Dermis blood vessel endothelial cell (primary cell): ENCODE measurements at places on chromosomes 3 and 15.

- DNase-seq, result no peak
These were observed 36.9 kb downstream of the RHCG start for GRCh38 chr15:89459271-89460038.

GRCh38 chr15:68629519-68630210, 50.9 kb downstream of the CORO2B start:
- DNase-seq, result no peak

- DNase-seq, result no peak
These were observed 112.5 kb downstream of the SUCNR1 start for GRCh38 chr3:151985787-151986430.

DNA sequence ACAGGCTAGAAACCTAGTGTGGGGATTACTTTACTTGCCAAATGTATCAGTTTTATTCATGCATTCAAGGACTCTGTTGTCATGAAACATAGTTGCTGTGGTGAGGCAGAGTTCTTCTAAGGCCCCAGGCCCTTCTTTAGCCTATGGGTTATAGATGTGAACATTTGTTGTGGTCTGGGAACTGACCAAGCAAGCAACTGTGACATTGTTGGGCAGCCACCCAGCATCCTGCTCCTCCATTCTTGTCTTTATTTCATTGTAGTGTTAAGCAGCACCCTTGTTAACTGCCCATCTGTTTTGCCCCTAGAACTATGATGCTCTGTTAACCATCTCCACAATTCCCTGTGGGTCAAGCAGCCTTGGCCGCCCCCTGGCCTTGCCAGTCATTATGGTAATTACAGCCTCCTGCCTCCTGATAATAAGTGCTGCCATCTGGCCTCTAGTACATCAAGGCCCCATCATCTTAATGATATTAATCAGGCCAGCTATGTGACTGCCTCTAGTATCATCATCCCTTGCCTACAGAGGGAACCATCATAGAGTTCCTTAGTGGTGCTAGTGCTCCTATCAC, 12.2 kb upstream of the IFT57 start:
- DNase-seq, result no peak

GRCh38 chr3:172104471-172105072, 65.2 kb downstream of the FNDC3B start:
- peak; percentile 35 for DNase-seq

- peak; percentile 73 for DNase-seq
These were observed 82.6 kb downstream of the TGFBR2 start for GRCh38 chr3:30688776-30689641.

DNA sequence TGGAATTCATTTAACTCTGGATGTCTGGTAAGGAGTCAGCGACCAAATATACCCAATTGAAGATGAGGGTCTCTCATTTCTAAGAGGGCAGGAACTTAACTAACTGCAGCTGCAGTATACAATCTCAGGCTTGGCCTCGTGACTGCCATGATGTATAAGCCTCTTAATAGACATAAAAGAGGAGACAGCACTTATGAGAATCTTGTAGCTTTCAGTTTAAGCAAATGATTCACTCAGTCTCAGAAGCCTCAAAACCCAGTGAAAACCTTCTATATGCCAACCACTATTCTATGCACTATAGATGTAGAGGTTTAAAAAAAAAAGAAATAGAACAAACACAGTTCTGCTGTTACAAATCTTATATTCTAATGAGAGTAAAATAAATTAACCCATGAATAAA, 513.9 kb downstream of the TBL1XR1 start:
- no peak for DNase-seq

- no peak for DNase-seq
These were observed 413.9 kb upstream of the MDFIC2 start for GRCh38 chr3:70726096-70726938.

DNA sequence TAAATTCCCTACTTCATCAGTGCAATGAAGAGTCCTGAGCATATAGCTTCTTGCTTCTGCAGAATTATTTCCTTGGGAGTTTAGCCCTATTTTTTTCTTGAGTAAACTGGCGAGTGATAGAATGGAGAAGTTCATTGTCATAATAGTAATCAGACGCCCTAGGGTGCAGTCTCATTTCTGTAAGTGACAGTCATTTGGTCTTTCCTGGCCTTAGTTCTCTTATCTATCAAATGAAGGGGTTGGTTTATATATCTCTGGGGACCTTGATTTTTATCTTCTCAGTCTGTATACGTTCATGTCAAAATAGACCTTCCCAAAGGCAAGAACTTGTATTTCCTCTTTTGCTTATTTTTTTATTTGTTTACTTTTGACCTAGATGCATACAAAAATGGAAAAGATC, 9.9 kb upstream of the ALPK3 start:
- DNase-seq, result no peak

DNA sequence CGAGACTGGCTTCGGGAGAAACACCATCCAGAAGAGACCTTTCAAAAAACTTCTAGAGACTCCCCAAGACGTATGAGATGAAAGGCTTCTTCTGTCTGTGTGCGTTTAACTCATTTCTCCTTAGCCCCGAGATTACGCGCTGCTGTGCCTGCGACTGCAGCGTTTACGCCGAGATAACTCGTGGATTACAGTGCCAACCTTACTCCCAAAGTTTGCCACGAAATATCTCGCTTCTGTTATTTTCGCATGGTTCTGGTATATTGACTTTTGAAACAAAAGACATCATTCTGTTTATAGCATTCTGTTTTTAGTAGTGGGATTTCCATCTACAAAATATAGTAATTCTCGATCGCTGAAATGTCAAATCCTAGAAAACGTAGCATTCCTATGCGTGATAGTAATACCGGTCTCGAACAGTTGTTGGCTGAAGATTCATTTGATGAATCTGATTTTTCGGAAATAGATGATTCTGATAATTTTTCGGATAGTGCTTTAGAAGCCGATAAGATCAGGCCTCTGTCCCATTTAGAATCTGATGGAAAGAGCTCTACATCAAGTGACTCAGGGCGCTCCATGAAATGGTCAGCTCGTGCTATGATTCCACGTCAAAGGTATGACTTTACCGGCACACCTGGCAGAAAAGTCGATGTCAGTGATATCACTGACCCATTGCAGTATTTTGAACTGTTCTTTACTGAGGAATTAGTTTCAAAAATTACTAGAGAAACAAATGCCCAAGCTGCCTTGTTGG, 467 bp downstream of the PGBD4 start:
- DNase-seq, result no peak

- no peak for DNase-seq
These were observed 634 bp downstream of the MINDY2 start for GRCh38 chr15:58771621-58772250.

- no peak for DNase-seq
These were observed 81.1 kb upstream of the ROBO1 start for GRCh38 chr3:79848876-79849275.

DNA sequence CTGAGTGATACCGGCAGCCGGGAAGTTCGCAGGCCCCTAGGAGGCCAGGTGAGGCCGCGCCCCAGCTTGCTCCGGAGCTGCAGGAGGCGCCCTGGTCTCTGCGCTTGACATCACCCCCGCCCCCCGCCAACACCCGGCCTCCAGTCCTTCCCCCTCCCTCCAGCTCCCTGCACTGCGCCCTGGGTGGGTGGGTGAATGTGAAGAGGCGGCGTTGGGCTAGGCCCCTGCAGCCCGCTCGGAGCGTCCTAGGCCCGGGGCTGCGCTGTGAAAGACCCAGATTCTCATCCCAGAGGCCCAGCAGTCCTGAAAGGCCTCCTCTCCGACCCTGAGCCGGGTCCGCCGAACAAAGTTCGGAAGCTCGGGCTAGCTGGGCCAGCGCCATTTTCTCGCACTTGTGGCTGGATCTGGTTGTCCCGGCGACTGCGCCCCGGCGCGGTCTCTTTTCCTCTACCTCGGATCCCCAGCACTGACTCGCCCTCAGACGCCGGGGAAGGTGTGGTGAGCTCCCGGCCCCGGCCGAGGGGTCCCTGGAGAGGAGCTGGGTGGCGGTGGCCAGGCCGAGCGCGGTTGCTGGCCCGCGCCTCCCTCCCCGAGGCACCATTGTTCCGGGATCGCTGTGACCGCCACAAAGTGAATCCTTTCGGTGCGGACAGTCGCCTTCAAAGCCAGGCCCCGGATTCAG, 12.9 kb downstream of the ZIC4 start:
- DNase-seq, result no peak

- no peak for DNase-seq
These were observed 105.8 kb downstream of the CBLB start for GRCh38 chr3:105762749-105763658.

DNA sequence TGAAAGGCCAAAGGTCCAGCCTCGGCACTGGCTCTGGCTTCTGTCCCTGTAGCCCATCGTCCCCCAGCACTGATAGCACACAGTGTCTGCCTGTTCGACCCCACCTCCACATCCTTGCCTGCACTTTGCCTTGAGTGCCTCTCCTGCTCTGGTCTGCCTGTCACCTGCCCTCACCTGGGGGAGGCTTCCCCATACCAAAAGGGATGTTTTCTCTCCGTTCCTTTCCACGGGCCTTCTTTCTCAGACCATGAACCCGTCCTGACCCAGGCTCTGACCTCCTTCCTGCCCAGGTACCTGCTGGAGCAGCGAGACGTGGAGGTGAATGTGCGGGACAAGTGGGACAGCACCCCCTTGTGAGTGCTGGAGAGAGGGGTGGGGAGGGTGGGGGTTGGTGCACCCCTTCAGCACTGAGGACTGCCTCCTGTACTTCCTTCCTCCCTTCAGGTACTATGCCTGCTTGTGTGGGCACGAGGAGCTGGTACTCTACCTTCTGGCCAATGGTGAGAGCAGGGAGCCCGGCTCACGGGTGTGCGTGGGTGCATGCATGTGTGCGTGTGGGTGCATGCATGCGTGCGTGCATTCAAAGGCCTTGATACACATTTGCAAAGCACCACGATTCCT, 1.5 kb downstream of the ABTB1 start:
- no peak for DNase-seq

- no peak for DNase-seq
These were observed 171.8 kb downstream of the TMEM108 start for GRCh38 chr3:133209871-133210550.

DNA sequence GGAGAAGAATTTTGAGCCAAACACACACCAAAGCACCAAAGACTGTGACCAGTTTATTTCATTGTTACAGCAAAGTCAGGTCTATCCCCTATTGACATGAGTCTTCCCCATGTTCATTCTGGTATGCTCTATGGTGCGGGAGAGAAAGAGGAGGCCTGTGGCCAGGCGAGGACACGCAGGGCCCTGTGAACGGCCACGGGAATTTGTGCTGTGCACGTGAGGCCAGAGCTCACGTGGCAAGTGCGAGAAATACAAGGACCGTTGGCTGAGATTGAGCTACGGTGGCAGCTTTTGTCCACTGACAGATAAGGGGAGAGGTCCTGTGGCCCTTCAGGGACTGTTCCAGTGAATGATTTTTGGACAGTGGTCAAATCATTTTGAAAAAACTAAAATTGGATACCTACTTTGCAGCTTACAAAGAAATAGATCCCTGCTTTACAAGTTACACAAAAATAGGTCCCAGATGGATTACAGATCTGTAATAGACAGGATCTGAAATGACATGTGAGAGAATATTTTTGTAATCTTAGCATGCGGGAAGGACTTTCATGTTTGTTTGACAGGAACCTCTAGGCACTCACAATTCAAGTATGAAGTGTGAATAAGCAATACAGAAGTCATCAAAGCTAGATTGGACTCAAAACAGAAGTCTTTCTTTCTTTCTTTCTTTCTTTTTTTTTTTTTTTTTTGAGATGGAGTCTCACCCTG, 9.2 kb downstream of the ZSCAN2 start:
- DNase-seq, result no peak

DNA sequence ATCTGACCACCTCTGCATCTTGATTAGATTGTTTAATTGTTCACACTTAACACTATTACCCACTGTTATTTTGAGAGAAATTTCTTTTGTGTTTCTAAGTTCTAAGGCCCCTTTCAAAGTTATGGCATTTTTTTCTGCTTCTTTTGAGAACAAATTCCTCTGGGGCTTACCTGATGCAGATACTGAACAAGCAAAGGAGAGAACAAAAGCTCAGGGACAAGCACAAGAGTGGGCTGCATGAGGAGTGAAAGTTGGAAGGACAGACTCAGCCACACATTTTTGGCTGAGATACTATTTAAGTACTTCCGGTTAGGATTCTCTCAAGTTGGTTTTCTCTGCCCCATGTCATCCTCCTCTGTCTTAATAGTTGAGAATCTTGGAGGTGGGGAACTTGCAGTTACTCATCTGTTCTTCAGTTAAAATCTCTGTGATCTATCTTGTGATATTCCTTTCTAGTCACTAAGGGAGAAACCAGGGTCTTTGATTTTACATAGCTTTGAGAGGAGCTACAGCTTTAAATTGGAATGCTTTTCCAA, 54.7 kb downstream of the CMTM6 start:
- DNase-seq, result no peak

DNA sequence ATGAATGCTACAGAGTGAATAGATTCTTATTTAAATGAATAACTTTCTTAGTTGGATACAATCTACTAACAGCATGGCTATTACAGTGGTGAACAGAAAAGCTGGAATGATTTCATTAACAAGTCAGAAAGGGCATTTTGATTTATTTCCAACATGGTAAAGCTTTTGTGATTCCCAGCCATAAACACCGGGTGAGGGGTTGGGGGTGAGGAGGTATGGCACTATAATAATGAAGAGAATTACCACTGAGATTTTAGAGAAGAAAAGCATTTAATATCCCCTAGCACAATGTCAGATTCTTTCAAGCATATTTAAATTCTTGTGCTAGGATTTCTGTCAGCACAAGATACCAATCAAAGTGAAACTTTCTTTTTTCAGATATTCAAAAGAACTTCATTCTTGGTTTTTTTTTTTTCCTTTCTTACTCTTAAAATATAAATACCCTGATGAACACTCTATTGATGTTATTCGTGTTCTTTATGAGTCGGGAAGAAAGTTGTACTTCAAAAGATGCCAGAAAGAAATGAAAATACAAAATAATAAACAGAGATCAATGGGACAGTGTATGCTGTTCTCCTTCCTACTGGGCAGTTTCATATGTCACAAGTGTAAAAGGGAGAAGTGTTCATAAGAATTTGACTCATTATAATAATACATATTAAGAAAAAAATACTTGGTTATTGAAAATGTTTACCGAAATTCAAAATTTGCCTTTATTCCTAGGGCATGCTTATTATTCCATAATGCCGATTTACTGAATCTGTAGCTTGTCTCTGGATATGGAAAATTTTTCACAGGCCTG, 522.8 kb downstream of the CADM2 start:
- no peak for DNase-seq

DNA sequence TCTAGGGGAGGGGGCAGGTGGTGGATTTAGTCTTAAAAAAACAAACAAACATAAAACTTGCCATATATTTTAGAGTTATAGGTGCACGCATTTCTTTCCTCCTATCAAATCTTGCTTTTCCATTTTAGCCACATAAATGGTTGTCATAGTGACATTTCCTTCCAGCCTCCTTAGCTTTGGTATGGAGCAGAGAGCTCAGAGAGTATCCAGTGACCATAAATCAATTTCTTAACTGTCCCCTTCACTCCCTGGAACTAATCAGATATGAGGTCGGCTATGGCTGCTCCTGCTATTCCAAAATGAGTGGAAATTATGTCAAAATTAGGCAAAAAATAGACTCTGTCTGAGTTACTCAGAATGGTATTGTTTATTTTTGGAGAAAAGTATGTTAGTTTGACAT, 164.5 kb downstream of the EBLN2 start:
- no peak for DNase-seq
